ENCODE measurements at places on chromosomes 2 and 18. TPM values are rescaled to one million over a fixed set of nuclear protein-coding genes. Genes with fewer than 3 reads are reported as not detected.

Gene CHRNG
- total RNA-seq, result not detected

Gene SPP2
- total RNA-seq, result not detected

Gene IRS1
- total RNA-seq, result 35.9 TPM

Gene SLC25A12
- 9.2 TPM for total RNA-seq

Gene ANKRD44
- total RNA-seq, result 40.6 TPM

Gene IL1A
- 0.66 TPM for total RNA-seq

Gene USP14
- total RNA-seq, result 38.5 TPM

Gene COLEC12
- 4.9 TPM for total RNA-seq

Gene CREG2
- 0.26 TPM for total RNA-seq

Gene COL4A4
- total RNA-seq, result 30.4 TPM

Gene TNS1
- 469 TPM for total RNA-seq

Gene TTR
- total RNA-seq, result 159 TPM

Gene RAB17
- 64.8 TPM for total RNA-seq

Gene APOB
- 14.8 TPM for total RNA-seq

Gene ITGB6
- total RNA-seq, result 48.8 TPM

Gene OTX1
- total RNA-seq, result not detected

Gene CTAGE1
- 0.06 TPM for total RNA-seq

Gene COL3A1
- total RNA-seq, result 371 TPM

Gene CYTIP
- total RNA-seq, result 10.7 TPM

Gene SUPT7L
- 34.8 TPM for total RNA-seq

Gene UGT1A5
- 2.0 TPM for total RNA-seq

Gene NT5DC4
- total RNA-seq, result 0.12 TPM

Gene GPR155
- total RNA-seq, result 11.7 TPM

Gene ABCG5
- 3.1 TPM for total RNA-seq
